ENCODE measurements at places on chromosomes 4 and X. TPM values are rescaled to one million over a fixed set of nuclear protein-coding genes. Genes with fewer than 3 reads are reported as not detected.

DNA sequence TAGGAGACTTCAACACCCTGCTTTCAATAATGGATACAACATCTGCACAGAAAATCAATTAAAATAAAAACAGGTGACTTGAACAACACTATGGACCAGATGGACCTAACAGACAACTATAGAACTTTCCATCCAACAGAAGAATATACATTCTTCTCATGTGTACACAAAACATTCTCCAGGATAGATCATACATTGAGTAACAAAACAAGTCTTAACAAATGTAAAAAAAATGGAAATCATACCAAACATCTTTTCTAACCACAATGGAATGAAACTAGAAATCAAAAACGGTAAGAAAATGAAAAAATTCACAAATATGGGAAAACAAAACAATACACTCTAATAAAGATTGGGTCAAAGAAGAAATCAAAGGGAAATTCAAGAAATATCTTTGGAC, 24.7 kb downstream of the CYP2U1 start:
- DNase-seq = no peak

GRCh38 chrX:21168401-21169160, 205.6 kb upstream of the CNKSR2 start:
- DNase-seq = no peak

GRCh38 chr4:127888559-127888958, 7.9 kb downstream of the PLK4 start:
- DNase-seq = no peak

GRCh38 chr4:143625632-143626031, 74.8 kb downstream of the FREM3 start:
- DNase-seq = no peak

- DNase-seq = no peak
Observed at GRCh38 chr4:53557669-53558064, 33.6 kb downstream of the LNX1 start.

GRCh38 chrX:87337267-87337666, 180.3 kb upstream of the KLHL4 start:
- no peak for DNase-seq

DNA sequence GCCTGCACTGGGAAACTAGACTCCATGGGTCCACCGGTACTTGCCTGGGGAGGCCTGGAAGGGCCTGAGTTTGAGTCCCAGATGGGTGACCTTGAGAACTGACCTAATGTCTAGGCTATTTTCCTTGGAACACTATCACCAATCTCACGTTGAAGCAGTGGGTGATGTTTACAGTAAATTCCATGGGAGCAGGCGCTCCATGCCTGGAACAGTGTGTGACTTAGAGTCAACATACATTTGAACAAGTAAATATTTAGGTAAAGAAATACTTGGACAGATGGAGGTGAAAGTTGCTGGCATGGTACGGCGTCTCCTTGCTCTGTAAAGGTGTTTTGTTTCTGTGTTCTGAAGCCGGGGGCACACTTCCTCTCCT, 47.5 kb downstream of the TBC1D14 start:
- no peak for DNase-seq

- DNase-seq = no peak
Observed at GRCh38 chrX:49101629-49101984, 21.9 kb upstream of the WDR45 start.

DNA sequence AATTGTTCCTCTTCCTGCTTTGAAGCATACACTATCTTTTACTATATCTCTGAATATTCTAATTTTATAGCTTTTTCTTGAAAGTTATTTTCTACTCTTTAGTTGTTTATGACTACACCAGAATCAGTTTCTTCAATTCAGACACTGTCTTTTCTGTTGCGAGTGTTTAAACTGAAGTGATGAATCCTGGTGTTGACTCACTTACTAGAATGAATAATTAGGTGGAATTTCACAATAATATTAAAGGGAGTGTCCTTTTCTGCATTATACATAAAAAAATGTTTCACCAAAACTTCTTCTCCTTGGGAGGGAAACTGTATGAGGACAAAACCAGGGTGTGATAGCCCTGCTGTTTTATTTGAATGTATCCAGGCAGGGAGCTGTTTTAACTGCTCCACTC, 1383.1 kb downstream of the C4orf33 start:
- no peak for DNase-seq

- DNase-seq = no peak
Observed at GRCh38 chr4:38125816-38126215, 165.6 kb downstream of the PTTG2 start.

- DNase-seq = no peak
Observed at GRCh38 chr4:63620271-63620670, 789.0 kb downstream of the TECRL start.

The ZFP92 gene
- 0.90 TPM for total RNA-seq

The GBA3 gene
- 0.28 TPM for total RNA-seq

The PHOX2B gene
- total RNA-seq = not detected

The PAGE2 gene
- total RNA-seq = not detected

The XIAP gene
- total RNA-seq = 41.4 TPM

The SSX3 gene
- not detected for total RNA-seq

The NEUROG2 gene
- not detected for total RNA-seq

The SSX2 gene
- total RNA-seq = not detected
